ENCODE measurements at places on chromosomes 11 and 22.

GRCh38 chr11:119918347-119918746 lies 189.3 kb upstream of the NECTIN1 start:
- no peak for DNase-seq
- peaks cover 11% of the 10 kb centered on the region for H3K27me3 ChIP-seq
- H3K36me3 ChIP-seq: peaks cover 4% of the 10 kb centered on the region
- no peaks in the 10 kb centered on the region for H3K4me1 ChIP-seq

- no peak overlapping the region for H3K4me3 ChIP-seq
- DNase-seq: no peak
- peaks cover 1% of the 10 kb centered on the region for H3K27me3 ChIP-seq
- no peaks in the 10 kb centered on the region for H3K4me1 ChIP-seq
Observed at GRCh38 chr11:59302991-59303390, 55.7 kb upstream of the OR5AN1 start.

GRCh38 chr22:48301421-48301820 lies 1526.3 kb downstream of the BRD1 start:
- no peak for DNase-seq
- no peaks in the 10 kb centered on the region for H3K27me3 ChIP-seq
- H3K4me3 ChIP-seq: no peak overlapping the region
- no peak overlapping the region for H3K27ac ChIP-seq
- H3K36me3 ChIP-seq: no peaks in the 10 kb centered on the region

DNA sequence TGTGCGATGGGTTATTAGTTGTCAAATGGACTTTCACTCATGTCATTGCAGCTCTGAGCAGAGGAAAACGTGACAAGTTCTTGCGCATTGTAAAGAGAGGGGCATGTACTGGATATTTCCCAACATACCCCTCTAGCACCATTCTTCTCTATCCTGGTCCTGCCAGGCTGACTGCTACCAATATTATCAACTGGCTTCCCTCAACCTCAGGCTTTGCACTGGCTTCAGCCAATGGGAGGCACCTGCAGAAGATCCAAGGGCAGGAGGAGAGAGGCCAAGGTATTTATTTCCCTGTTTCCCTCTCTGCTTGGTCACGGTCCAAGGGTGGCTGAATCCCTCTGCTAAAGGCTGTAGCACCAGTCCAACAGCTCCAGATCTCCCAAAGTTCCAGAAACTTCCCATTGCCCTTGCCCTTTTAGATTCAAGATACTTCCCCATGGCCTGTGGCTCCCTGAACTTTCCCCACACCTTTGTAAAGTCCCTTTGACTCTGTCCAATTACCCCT lies 175.6 kb upstream of the NECTIN1 start:
- H3K36me3 ChIP-seq: no peaks in the 10 kb centered on the region
- H3K27me3 ChIP-seq: peaks cover 5% of the 10 kb centered on the region
- no peak overlapping the region for H3K4me3 ChIP-seq
- no peaks in the 10 kb centered on the region for H3K4me1 ChIP-seq
- no peak overlapping the region for H3K27ac ChIP-seq

- no peak overlapping the region for H3K27ac ChIP-seq
- no peaks in the 10 kb centered on the region for H3K27me3 ChIP-seq
- no peak for DNase-seq
- H3K36me3 ChIP-seq: no peaks in the 10 kb centered on the region
- no peaks in the 10 kb centered on the region for H3K4me1 ChIP-seq
- no peak overlapping the region for H3K4me3 ChIP-seq
Observed at GRCh38 chr11:17421781-17422180, 33.3 kb upstream of the KCNJ11 start.

DNA sequence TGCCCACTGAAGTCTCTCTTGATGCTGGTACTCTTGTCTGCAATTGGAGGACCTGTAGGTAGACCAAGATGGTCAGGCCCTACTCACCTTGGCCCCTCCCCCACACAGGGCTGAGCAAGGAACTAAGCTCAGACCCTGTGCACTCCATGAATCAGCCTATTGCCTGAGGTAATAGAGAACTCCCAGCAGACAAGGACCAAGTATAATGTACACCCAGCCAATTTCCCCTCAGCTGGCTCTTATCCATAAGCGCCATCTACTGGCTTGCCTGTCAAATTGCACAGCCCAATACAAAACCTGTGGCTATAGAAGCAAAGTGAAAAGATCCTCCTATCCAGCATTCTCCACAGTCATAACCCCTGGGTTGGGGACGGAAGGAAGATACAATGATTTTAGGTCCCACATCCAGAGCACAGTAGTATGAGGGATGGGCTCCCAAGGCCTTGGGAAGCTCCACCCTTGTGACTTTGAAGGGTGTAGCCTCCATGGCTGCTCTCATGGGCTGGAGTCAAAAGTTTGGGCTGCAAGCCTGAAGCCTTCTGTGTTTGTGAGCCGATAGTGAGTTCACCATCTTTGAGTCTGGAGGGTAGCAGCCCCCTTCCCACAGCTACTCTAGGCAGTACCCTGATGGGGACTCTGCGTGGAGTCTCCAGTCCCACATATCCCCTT lies 56.0 kb downstream of the GLYATL2 start:
- H3K36me3 ChIP-seq: peaks cover 4% of the 10 kb centered on the region
- no peak overlapping the region for H3K4me3 ChIP-seq
- H3K27ac ChIP-seq: no peak overlapping the region

DNA sequence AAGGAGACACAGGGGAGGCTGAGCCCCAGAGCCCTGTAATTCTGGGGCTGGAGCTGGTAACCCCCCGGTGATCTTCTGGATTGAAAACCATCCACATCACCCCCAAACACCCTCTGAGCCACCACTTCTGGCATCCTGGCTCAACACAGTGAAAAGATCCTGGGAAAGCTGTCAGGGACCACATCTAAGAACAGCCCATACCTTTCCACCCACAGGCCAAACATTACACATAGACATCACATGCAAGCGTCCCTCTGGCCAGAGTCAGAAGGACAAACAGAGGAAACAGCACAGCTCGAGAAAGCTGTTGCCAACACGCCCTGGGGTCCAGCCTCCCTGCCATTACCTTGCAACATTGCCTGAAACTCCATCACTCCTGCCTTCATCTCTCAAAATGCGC lies 469.5 kb downstream of the SOX6 start:
- no peak overlapping the region for H3K4me3 ChIP-seq
- peaks cover 5% of the 10 kb centered on the region for H3K27me3 ChIP-seq
- no peak overlapping the region for H3K27ac ChIP-seq
- DNase-seq: no peak
- H3K36me3 ChIP-seq: no peaks in the 10 kb centered on the region

- no peaks in the 10 kb centered on the region for H3K27me3 ChIP-seq
- H3K4me1 ChIP-seq: peaks cover 7% of the 10 kb centered on the region
- H3K4me3 ChIP-seq: no peak overlapping the region
- no peak overlapping the region for H3K27ac ChIP-seq
- no peak for DNase-seq
Observed at GRCh38 chr11:34976496-34977088, 60.2 kb downstream of the PDHX start.

- H3K36me3 ChIP-seq: no peaks in the 10 kb centered on the region
- no peak for DNase-seq
- H3K27ac ChIP-seq: no peak overlapping the region
- peaks cover 4% of the 10 kb centered on the region for H3K27me3 ChIP-seq
Observed at GRCh38 chr11:80086496-80087055, 645.7 kb upstream of the TENM4 start.

Data from endothelial cell (in vitro differentiated cells).